ENCODE measurements at places on chromosomes 7 and 10.

- DNase-seq, result peak; percentile 28
These were observed 716 bp downstream of the SMARCD3 start for GRCh38 chr7:151247611-151248345.

DNA sequence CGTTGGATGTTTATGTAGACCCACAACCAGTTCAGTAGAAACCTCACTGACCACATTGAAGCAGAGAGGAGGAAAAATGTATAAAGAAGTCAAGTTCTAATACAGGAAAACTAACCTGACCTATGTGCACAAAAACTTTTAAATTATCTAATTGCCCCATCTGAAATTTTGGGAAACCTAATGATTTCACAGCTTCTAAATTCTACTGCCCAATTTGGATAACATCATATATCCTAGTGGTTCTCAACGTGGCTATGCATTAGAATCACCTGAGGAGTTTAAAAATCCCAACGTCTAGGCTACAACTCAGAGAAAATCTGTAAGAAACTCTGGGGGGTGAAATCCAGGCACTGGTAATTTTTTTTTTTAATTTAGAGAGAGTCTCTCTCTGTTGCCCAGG lies 7.3 kb downstream of the AKR1B10 start:
- no peak for DNase-seq

GRCh38 chr7:134770676-134771075 lies 8.8 kb upstream of the CALD1 start:
- DNase-seq, result no peak

DNA sequence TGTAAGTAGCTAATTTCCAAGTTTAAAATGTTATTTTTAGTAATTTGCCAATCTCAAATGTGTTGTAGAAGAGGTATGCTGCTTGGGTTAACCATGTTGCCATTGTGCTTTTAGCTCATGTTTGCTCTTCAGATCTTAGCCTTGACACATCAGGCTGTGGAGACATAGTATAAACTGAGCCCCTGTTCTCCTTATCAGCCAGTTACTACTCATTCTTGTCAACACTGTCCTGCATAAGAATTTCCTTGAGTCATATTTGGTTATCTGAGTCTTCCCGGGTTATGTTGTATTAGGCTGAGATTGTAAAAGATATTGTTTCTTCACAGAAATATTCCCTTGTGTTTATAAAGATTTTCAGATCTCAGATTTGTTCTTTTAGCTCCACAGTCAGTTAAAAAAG lies 4.1 kb downstream of the SSBP1 start:
- no peak for DNase-seq

DNA sequence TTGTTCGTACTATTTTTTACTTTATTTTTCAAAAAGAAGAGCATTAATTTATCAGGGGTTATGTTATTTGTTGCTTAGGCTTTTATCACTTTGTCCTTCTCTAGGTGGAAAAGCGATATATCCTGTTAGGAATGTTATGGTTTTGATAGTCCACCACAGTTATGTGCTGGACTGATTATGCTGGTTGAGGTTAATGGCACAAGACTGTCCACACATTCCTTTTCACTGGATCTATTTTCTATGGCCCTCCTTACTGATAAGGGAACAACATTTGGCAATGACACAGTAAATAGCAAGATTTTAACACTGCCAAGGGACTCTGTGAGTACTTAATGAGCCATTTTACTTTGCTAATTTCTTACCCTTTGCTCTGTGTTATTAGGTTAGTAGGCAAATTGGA lies 1212.3 kb downstream of the NXPH1 start:
- no peak for DNase-seq

GRCh38 chr7:157306846-157307838 lies 29.7 kb upstream of the DNAJB6 start:
- DNase-seq, result no peak

DNA sequence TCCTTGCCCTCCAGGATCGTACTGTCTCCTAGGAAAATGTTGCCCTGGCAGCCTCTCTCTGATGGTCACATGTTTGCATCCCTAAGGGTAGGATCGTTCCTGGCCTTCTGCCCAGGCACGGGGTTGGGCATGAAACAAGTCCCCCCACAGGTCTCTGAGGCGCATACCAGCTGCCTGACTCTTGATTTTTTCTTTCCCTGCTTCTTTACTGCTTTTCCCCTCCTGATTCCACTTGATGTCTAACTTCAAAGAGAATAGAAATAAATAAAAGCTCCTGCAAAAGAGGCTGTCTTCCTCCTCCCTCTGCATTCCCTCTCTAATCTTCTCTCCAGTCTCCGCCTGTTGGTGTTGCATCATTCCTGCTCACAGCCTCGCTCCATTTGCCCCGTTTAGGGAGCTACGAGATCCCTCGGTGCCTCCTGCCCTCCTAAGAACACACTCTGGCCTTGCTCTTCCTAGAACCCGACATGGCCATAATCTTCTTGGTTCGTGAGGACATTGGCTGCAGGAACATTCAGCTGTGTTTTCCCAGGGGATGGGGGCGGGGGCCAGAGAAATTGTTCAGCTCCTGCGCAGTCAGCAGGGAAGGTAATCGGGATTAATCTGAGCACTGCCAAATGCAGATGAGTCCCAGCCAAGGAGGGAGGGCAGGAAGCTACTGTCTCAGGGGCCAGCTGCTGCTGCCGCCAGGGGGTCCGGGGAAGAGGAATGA lies 26.0 kb downstream of the LEP start:
- DNase-seq, result peak; percentile 69

GRCh38 chr10:62127975-62128374 lies 140.7 kb downstream of the RTKN2 start:
- no peak for DNase-seq

DNA sequence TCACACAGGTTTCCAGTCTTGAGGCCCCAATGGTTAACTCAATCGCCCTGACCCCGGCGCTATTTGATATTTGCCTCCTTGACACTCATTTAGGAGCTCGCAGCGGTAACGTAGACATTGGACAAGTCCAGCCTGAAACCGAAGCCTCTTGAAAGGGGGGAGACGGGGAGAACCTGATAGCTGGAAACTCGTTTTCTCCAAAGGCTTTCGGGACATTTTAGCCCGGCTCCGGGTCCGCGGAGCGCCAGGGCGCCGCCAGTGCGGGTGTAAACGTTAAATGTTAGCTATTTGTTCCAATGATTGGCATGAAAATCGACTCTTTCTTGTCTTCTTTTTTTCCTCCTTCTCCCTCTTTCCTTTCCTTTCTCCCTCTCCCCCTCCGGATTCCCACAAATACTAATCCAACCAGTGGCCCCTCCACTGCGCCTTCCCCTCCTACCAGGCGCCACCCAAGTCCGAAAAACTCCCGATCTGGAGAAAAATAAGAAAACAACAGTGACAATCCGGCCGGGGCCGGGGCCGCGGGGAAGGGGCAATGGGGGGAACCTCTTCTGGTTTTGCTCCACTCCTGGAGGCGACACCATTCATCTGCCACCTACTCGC lies 17.2 kb upstream of the GATA3 start:
- DNase-seq, result no peak

DNA sequence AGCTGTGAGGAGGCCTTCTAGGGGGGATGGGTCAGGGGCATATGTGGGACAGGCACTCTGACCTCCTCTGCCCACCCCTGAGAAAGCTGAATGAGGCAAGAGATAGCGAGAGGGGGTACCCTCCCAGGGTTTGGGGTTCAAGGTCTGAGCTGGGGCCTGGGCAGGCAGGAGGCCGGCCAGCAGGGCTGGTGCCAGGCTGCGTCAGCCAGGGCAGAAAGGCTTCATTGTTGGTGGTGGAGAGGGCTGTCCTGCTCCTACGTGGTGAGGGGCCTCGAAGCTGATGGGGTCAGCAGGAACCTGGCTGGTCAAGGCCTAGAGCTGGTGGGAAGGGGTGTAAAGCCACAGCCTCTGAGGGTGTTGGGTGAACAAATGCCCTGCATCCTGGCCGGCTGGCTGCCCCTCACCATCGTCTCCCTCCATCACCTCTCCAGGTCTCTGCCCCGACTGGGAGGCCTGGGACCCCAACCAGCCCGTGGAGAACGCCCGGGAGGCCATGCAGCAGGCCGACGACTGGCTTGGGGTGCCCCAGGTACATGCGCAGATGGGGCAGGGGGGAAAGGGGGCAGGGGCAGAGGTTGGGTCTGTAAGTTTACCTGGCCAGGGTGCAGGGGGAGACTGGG lies 6.6 kb downstream of the FLNC start:
- DNase-seq, result no peak

GRCh38 chr10:46992803-46993561 lies 81.8 kb downstream of the PTPN20 start:
- DNase-seq, result peak; percentile 35

DNA sequence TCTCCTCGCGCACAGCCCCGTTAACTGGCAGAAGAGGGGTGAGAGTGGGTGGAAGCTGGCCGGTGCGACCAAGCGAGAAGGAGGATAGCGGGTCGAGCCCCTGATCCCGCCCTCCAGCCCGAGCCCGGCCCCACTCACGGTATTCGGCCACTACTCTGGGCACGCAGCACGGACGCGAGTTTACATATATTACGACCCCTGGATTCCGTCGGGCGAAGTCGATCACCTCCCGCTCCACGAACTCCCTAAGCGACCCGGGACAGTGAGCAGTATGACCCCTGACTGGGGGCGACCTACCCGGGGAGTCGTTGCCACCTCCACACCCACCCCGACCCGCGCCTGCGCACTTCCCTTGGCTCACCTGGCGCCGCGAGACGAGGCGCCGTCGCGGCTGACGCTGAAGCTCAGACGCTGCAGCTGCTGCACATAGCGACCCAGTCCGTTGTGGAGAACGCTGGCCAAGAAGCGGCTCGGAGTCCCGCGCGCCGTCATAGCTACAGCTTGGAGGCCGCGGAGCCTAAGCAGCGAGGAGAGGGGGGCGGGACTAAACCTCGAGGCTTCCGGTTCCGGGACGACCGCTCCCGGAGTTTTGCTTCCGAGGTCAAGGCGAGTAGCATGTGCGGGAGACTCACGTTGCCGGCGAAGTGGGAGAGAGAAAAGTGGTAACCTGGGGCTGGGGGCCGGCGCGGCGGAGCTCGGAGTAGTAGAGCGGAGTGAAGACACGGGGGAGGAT lies at the start of the genes MRPL43 and TWNK:
TSS of gene MRPL43 (minus strand) at position 546 of the 733 bp plus-strand sequence. CDS start at position 492, 54 bp downstream.
TSS of gene TWNK (plus strand) at position 592 of the 733 bp plus-strand sequence. CDS start 668 bp downstream, outside the sequence.
- peak; percentile 70 for DNase-seq

GRCh38 chr7:43078794-43079193 lies 33.7 kb upstream of the HECW1 start:
- no peak for DNase-seq

DNA sequence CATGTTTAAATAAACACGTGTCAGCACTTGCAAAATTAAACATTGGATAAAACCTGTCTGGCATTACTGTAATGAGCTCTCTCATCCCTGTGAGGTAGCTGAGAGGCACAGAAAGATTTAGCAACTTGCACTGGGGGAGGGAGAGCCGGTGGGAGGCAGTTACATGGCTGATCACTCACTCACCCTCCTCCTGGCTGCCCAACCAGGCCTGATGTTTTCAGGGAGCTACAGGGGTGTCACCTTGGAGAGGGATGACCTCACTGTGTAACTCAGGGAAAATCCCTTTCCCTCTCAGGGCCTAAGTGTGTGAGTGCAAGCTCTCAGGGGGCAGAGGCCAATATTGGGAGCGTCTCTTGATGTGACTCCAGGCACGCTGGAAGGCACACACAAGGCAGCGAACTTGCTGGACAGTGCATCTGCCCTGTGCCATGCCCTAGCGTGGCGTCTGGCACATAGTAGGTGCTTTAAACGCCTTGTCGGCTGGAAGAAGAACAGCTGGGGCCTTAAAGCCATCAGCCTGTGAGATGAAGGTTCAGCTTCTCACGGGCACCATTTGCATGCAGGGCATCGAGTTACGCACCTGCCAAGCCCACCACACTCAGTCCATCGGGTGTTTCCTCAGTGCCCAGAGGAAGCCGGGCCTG lies 51.1 kb downstream of the ELFN1 start:
- DNase-seq, result no peak

DNA sequence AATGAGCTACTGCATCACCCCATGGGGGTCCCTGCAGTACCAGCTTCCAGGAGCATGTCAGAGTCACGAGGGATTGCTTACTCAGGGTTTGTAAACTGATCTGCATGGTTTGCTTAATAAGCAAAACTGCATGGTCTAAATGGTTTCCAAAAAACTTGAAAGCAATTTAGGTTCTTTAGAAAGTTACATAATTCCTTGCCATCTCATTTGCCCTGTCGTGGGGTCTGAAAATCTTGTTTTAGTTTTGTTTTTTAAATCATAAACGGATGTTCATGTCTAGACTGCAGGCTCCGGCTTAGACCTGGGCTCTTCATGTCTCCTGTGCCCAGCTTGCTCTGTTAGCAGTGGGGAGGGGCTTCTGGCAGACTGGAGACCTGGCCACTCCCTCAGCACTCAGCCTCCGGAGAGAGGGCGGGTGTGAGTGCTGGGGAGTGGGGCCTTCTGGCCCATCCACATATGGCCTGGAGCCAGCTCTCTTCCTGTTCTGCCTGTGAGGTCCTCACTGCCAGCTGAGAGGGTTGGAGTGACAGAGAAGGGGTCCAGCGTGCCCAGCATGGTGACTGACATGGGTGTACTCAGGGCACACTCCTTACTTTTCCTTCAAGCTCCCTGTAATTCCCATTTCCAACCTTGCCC lies 17.5 kb downstream of the PRF1 start:
- DNase-seq, result no peak

DNA sequence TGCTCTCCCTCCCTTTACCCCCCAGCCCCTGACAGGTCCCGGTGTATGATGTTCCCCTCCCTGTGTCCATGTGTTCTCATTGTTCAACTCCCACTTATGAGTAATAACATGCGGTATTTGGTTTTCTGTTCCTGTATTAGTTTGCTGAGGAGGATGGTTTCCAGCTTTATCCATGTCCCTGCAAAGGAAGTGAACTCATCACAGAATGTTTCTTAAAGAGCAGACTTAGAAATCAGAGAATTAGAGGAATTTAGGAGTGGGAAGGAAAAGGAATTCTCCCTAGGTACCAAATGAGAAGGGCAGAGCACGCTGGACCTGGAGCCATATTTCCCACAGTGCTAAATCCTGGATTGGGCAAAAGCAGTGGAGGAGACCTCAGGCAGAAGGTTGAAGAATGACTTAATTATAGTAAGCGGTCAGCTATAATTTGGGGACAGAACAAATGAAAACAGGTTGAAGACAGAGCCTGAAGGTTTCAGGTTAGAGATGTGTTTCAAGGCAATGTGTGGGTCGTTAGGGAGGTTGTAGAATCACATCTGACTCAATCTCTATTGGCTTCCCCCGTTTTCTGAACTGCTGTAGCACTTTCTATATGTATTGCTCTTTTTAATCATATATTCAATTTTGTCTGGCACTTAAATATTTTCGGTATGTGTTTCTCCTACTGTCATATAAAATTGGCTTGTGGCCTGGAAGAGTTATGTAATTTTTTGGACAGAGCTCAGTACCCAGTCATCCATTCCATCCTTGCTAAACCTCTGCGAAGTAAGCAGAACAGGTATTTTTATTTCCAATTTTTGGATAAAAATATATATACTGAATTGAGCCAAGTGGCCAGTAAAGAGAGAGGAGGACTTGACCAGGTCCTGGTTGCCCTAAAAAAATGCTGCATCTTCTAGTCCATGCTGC lies 210.5 kb upstream of the KLF6 start:
- no peak for DNase-seq

All from HAP-1 (cell line).